B cell (primary cell): ENCODE measurements at places on chromosomes 7 and 10. TPM values are rescaled to one million over a fixed set of nuclear protein-coding genes. Genes with fewer than 3 reads are reported as not detected.

Gene RNF133
- total RNA-seq = not detected in 2 replicates

Gene ASZ1
- not detected in 2 replicates for total RNA-seq

Gene RP9
- total RNA-seq = 23.0 and 27.0 TPM in 2 replicates

Gene GSTO2
- 0.89 and 1.4 TPM in 2 replicates for total RNA-seq

Gene HYAL4
- total RNA-seq = not detected in 2 replicates

DNA sequence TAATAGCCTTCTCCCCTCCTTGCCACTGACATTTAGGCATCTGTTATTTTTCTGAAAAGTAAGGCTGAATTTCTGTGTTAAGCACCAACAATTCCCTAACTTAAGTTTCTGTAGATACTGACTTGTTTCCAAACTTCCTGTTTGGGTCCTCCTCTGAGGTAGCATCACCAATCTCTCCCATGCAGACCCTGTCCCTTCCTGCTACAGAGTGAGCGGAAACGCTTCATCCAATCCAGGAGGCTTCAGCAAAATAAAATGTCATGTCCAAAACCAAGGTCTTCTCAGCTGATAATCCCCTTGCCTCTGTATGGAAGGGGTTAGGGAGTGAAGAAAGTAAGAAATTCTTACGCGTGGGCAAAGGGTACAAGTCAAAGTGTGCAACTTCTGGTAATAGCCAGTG, 29.9 kb downstream of the XPNPEP1 start:
- DNase-seq = no peak
